ELF-1 (cell line): ENCODE measurements at places on chromosomes 13 and 19.

DNA sequence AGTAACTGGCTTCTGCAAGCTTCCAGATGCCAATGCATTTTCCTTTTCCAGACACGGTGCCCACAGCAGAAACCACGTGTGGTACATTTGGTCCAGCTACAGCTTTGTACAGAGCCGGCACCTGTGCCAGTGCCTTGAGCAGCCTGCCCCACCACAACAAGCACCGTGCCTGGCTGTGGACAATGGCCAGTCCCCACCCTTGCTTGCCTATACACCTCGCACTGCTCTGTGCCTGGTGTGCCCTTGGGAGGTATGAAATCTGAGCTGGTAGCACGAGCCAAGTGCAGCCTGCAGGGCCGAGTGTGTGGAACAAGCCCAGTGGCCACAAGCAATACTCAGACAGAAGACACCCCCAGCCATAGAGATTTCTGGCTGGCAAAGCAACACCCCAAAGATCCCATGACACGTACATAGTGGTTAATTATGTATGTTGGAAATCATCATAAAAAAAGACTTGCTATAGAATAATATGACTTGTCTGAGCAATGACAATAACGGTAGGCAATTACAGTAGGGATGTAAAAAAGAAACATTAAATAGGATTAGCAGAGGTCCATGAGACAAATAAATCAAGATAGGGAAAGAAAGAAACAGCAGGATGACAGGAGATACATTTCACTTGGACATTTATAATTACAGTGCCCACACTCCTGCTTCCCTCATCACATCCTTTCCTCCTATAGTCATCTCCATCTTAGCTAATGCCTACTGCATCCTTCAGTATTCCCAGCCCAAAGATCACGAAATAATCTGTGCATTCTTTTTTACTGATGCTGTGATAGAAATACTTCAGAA is 1399.5 kb downstream of the PCDH9 start:
- no peak for DNase-seq

GRCh38 chr13:110644892-110645521 is 29.7 kb downstream of the NAXD start:
- DNase-seq: peak; percentile 92

GRCh38 chr13:50284540-50284939 is 269.3 kb downstream of the KCNRG start:
- DNase-seq: no peak

- DNase-seq: peak; percentile 11
Measured at GRCh38 chr19:11697284-11697855, 41.4 kb downstream of the ZNF823 start.

DNA sequence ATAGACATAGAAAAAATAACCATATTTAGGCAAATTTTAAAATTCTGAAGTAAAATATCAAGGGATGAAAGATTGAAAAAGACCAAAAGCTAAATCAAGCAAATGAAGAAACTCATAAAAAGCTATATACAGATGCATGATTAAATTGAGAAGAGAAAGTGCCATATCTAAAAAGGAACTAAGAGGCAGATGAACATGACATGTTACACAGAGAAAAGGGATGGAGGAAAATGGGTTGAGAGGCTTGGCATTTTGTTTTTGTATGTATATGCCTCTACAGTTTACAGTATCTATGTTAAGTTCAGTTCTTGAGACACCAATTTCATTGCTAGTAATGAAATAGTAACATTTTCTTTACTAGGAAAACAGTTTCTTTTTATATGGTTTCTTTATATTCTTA is 1507.4 kb upstream of the SPRY2 start:
- no peak for DNase-seq

DNA sequence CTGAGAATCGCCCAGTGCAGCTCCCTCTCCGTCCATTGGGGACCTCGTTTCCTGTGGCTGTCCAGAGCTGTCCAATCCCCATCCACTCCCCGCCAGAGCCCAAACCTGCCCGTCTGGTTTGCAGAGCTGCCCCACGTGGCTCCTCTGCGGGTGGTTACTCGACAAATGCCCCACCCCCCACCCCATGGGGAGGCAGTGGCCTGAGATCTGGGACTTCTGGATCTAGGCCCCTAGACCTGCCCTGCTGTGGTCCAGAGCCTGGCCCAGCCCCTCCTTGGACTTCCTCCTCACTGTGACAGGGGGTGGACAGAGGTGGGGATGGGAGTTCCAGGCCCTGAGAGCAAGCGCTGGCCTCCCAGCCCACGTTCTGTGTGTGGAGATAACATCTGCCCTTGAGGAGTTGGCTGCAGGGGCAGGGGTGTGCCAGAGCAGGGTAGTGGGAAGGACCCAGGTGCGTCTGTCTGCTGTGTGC is 29.1 kb downstream of the PAK4 start:
- DNase-seq: peak; percentile 86

- DNase-seq: no peak
Measured at GRCh38 chr13:41356786-41357185, 45.7 kb downstream of the NAA16 start.

DNA sequence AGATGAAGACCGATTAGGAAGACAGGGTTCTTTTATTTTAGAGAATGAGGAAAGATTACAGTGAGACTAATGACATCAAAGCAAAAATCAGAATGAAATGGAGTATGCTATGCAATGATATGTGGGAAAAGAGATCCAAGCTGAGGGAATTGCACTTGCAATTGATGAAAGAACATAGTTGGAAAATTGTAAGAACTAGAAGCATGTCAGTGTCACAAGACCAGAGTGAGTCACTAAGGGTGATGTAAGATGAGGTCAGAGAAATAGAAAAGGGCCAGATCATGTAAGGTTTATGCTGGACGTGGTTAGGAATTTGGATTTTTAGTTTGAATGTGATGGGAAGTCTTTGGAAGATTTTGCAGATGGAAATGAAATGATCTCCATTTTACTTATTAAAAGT is 1937.3 kb downstream of the OLFM4 start:
- DNase-seq: no peak

DNA sequence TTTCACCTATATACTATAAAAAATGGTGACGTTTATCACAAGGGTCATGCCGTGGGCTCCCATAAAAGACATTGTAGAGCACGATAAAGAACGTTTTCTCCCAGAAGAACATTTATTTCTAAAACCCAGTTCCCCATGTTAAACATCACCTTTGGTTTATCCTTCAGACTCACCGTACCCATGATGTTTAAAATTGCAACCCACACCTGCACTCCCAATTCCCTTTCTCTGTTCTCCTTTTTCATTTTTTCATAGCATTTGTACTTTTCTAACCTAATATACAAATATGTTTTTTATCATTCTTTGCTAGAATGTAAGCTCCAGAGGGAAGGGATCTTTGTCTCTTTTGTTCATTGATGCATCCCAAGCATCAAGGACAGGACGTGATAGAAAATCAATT is 2.0 kb downstream of the RCBTB2 start:
- no peak for DNase-seq

- DNase-seq: no peak
Measured at GRCh38 chr13:106599875-106600797, 32.2 kb upstream of the ARGLU1 start.

DNA sequence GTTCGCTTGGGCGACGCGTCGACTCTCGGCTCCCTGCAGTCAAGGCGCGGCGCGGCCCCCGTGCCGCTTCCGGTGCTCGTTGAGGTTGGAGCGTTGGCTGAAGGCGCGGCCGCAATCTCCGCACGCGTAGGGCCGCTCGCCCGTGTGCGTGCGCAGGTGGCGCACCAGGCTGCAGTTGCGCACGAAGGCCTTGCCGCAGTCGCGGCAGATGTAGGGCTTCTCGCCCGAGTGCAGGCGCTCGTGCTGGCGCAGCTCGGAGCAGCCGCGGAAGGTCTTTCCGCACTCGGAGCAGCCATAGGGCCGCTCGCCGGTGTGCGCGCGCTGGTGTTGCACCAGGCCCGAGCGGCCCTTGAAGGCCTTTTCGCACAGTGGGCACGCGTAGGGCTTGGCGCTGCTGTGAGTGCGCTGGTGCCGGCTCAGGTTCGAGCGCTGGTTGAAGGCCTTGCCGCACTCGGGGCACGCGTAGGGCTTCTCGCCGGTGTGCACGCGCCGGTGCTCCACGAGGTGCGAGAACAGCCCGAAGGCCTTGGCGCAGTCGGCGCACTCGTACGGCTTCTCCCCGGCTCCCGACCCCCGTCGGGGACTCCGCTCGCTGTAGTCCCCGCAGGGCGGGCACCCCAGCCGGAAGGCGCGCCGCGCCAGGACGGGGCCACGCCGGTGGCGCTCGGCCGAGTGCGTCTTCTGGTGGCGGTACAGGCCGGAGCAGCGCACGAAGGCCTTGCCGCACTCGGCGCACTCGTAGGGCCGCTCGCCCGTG is 5.3 kb upstream of the ZNF497 start:
- DNase-seq: no peak

GRCh38 chr13:46339035-46339666 is 47.9 kb downstream of the RUBCNL start:
- DNase-seq: no peak

GRCh38 chr13:37685206-37685605 is 86.6 kb upstream of the POSTN start:
- no peak for DNase-seq

DNA sequence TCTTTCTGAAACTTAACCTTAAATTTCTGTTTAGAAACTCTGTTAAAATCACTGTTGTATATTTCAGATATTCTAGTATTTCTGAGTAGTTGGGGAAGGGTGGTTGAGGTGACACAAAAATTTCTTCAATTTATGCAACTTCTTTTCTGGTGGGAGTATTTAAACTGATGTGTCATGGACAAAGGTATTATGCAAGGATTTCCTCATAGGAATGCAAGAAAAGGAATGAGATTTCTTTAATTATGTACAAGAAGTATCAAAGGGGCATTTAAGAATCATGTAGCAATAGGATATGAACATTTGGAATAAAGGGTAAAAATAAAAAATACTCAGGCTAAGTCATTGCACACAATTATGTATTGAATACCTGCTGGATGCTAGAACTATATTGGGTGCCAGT is 575.8 kb upstream of the KLF12 start:
- no peak for DNase-seq
